ENCODE measurements at places on chromosomes 2 and 18.

DNA sequence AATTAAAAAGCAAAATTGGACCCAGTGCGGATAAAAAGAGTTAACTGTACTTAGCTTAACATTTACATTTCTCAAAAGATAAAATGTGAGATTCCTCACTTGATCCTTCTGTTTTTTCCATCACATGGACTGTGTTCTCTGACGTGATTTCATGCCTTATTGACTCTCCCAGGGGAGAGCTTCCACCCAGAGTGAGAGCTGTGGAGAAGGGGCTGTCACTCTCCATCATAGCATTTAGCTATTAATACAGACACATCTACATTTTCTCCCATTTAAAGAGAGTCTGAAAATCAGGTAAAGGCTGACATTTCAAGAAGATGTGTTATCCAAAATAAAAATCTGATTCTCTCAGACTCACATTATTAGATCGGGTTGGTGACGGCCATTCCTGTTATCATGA is 493.8 kb downstream of the FBXO15 start:
- no peak for DNase-seq

GRCh38 chr2:148302526-148302925 is 281.6 kb downstream of the MBD5 start:
- no peak for DNase-seq

DNA sequence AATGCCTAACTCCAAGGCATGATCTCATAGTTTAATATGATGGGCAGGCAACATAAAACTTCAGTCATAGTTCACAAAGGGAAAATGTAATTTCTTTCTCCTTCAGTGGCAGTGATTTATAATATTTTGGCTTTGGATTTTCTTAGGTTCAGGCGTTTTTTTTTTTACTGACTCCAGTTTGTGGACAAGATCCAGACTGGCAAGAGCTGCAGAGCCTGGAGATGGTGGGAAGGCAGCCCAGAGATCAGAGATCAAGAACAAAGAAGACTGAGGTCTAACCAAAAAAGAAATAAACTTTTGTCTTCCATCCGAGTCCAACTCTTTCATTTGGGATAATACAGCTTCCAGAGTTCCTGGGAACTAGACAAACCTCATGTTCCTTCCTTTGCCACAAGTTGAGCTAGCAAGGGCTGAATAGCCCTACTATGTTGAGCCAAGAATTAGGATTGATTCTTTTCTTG is 215.3 kb upstream of the SETBP1 start:
- no peak for DNase-seq

- no peak for DNase-seq
These were observed 67.3 kb downstream of the GORASP2 start for GRCh38 chr2:170996316-170996715.

- no peak for DNase-seq
These were observed 100.4 kb downstream of the SNTG2 start for GRCh38 chr2:1051075-1051474.

GRCh38 chr2:235769046-235769445 is 275.2 kb downstream of the AGAP1 start:
- no peak for DNase-seq

- DNase-seq = no peak
These were observed 26.1 kb upstream of the FN1 start for GRCh38 chr2:215461836-215462532.

- no peak for DNase-seq
These were observed 85.2 kb upstream of the FN1 start for GRCh38 chr2:215521031-215521430.

- no peak for DNase-seq
These were observed 4.1 kb downstream of the ESPNL start for GRCh38 chr2:238104226-238104690.

DNA sequence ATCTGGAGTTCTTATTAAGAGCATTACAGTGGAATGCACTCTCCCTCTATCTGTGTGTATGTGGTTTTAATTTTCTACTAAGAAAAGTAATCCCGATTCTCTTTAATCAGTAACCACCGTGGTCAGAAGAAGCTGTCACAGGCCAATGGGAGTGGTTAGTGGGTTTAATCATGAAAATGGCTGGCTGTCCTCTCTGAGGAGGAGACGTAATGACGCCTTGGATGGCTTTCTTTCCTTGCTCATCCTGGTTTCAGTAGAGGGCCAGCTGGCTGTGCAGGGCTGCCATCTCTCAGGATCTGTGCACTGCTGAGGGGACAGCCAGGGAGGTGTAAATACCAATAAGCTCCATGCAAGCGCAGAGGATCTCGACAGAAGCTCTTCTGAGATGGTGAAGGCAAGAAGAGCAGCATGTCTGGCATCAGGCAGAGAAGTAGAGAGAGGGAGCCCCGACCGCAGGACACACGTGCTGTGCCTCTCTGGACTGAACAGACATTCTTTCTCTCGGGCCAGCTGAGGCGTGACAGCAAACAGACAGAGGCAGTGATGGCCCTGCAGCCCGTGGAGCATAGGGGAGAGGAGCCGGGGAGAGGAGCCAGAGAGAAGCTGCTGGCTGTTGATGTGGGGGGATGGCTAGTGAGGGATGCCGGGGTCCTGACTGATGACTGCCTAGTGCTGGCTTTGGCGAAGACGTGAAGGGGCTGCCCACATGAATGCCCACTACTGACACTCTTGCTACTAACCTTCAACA is 65.1 kb upstream of the DAPL1 start:
- DNase-seq = no peak

DNA sequence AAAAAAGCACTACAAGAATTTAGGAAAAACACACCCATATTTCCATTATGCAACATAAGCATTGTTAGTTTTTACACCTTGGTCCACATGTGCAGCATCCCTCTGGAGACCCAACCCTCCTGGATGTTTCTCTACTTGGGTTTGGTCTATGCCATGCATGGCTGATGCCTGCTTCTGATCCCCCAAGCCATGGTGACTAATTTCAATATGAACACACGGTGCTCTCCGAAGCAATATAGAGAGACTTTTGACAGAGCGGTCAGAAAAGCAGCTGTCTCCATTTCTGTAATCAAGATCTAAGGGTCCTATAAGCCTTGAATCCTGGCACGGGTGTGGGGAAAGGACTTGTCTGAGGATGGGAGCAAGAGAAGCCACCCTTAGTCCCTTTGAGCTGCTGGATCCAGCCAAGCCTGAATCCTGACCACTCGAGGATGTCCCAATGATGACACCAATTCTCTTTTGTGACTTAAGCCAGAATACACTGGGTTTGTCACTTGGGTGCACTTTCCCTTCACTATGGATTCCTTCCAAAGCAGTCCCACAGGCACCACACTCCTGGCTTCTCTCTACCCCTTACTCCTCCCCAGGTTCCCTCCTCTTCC is 91.5 kb downstream of the ACTR2 start:
- DNase-seq = no peak

GRCh38 chr2:164496881-164497280 is 124.4 kb downstream of the GRB14 start:
- DNase-seq = no peak
